ENCODE measurements at places on chromosomes 5 and 9.

- DNase-seq = no peak
These were observed 444.6 kb upstream of the MEF2C start for GRCh38 chr5:89327608-89328007.

- DNase-seq = no peak
These were observed 3.6 kb downstream of the NFIB start for GRCh38 chr9:14310311-14310710.

GRCh38 chr9:101458963-101459631 lies 23.5 kb upstream of the ALDOB start:
- no peak for DNase-seq

DNA sequence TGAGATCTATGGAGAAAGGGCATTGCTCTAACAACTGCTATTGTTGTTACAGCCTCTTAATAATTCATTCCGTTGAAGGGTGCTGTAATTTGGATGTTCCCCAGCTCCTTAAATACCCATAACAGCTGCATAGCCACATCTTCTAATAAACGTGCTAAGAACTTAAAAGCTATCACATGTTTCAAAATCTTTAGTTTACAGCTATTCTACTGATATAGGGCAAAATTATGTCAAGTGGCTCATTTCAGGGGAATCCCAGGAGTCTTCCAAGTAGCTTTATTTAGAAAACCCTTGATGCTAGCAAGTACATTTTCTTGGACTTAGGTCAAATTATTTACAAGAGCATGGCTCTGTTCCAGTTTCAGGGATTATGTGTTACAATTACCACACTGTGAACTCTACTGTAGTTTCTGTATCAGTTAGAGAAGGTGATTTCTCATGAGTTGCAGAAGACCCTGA lies 990.4 kb upstream of the ACO1 start:
- DNase-seq = no peak

DNA sequence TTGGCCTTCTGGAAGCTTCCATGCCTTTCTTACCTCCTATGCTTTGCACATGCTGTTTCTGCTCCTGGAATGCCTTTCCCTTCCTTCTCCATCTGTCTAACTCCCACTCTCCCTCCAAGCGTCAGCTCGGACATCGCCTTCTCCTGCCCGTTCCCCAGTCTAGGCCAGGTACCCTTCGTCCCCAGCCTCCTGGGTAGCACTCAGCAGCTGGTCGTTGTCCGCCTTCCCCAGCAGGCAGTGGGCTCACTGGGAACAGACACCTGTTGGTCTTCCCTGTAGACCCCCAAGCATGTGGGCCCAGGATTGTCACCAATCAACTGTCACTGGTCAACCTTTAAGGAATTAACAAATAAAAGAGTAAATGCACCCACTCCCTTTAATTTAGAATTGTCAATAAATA lies 202.2 kb downstream of the RGS3 start:
- no peak for DNase-seq

GRCh38 chr5:154478224-154478565 lies at the start of gene HAND1:
HAND1 (minus strand) TSS chr5:154478227; CDS start chr5:154478008, 219 bp downstream.
- DNase-seq = no peak

DNA sequence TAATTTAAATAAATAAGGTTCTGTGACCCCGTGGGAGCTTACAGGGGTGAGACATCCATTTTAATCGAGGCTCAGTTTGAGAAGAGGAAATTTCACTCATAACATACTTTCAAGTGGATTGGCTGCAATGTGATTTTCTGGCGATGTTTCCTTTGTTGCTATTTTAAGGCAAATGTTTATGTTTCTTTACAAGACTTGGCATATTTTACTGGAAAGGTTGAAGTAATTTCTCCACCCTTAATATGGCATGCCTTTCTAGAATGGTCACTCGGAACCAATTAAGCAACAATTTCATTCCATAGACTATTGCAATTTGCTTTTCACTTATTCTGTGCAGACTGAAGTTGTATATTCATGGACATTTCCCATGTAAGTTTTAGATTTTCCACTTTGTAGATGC lies 438.0 kb upstream of the WWC1 start:
- DNase-seq = no peak

- DNase-seq = no peak
These were observed 37.3 kb upstream of the TEX48 start for GRCh38 chr9:114719290-114719689.

GRCh38 chr5:138803935-138804334 lies 50.7 kb downstream of the CTNNA1 start:
- DNase-seq = no peak

DNA sequence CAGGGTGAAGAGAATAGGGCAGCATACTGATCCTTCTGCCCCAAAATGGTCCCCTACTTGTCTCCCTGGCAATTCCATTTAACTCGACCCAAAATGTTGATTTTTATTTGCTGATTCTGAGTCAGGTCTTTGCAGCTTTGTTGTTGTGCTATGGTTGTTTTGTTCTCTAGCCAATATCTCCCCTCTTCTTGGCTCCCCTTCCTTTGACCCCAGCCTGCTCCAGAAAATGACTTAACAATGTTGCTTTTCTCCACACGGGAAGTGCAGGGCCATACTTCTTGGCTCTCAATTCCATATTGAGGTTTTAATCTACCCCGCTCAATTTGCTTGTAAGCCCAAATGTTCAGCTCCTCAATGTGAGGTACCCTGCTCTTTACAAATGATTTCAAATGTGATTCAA lies 330.0 kb downstream of the RASEF start:
- no peak for DNase-seq

- DNase-seq = no peak
These were observed 74.1 kb upstream of the RPS23 start for GRCh38 chr5:82352146-82352791.

DNA sequence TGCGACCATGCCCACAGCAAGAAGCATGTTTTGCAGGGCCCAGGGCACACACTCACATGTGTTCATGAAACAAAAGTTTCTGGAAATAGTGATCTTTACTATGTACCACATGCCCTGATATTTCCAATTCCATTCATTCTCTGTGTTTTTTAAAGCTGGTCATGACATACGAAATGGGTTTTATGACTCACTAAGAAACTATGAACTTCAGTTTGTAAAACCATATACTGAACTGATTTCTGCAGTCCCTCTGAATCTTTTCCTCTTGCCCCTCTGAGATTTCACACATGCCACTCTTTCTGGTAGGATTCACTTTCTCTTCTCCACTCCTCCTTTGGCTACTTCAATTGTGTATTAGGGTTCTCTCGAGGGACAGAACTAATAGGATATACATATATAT lies 416.1 kb upstream of the TRPC7 start:
- no peak for DNase-seq

DNA sequence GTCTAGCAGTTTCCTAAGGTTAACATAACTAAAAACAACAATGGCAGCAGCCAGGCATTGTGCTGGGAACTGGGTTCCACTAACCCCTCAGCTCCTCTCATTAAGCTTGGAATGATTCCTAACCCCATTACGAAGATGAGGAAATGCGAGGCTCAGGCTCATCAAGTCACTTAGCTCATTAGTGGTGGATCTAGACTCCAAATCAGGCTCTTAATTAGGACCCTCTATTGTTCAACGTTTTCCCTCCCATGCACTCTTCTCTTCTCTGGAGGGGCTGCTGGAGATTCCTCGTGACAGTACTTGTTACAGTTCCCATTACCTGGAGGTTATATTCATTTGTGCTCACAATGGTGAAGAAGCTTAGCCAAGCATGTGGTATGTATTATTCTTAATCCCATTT lies 6.5 kb downstream of the TAS2R1 start:
- no peak for DNase-seq

DNA sequence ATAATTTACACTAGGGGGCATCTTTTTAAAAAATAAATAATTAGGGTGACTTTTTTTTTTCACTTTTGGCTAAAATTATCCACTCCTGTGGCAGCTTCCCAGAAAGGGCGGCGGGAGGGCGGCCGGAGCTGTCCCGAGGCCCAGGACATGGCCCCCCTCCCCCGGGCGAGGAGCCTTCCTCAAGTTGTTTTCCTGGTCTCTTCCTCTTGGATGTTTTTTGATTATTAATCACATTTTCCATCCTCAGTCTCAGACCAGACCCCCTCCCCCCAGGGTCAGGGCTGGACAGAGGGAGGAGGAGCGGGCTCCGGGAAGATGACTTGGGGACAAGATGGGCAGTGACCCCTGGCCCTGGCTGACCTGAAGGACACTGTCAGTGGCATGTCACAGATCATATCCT lies 4.7 kb upstream of the CNTFR start:
- DNase-seq = no peak

DNA sequence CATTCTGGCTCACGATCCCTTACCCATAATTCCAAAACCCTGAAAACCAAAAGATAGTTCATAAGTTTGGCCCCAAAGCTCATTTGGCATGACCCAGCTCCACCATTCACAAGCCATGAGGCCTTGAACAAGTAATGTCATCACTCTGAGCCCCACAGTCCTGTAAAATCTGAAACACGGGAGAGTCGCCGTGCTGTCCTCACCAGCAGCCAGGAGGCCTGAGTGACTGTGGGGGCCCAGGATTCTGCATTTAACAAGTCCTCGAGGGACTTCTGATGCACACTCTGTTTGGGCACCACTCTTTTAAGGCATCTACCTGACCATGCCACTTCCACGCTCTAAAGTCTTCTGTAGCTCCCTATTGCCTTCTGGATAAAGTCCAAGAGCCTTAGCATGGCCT lies 40.8 kb downstream of the DUSP1 start:
- no peak for DNase-seq

DNA sequence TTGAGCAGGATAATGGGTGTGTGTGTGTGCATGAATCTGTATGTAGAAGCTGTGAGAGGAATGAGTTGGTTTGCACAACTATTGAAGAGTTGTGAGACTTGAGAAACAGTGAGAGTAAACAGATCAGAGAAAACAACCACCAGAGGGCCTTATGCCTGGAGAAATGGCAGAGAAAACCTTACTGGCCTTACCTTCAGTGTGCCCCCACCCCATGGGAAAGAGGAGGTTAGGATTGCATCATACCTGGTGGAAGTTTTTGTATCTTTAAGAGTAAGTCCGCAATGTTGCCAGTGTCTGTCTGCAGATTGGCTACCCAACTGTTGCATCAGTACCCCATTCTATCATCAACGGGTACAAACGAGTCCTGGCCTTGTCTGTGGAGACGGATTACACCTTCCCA lies 1909.4 kb upstream of the WWC1 start:
- DNase-seq = no peak

DNA sequence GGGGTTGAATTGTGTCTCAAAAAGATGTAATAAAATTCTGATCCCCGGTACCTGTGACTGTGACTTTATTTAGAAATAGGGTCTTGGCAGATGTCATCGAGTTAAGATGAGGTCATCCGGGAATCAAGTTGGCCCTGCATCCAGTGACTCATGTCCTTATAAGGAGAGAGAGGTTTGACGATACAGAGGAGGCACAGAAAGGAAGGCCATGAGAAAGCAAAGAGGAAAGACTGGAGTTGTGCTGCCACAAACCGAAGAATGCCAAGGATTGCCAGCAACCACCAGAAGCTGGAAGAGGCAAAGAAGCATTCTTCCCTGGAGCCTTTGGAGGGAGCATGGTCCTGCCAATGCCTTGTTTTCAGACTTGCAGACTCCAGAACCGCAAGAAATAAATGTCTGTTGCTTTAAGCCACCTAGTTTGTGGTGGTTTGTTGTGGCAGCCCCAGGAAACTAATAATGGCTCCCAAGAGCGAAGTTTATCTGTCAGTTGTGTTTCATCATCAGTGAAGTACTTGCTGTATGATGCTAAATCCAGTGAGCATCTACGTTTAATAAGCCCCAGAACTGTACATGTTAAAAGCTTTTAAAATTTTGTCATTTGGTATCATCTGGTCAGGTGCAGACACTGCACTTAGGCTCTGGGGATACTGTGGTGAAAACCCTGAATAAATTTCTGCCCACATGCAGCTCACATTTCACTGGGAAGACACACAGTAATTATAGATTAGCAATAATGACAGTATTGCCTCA lies 114.8 kb downstream of the TLE4 start:
- no peak for DNase-seq

- DNase-seq = no peak
These were observed 51.3 kb downstream of the LHFPL2 start for GRCh38 chr5:78597068-78597973.

DNA sequence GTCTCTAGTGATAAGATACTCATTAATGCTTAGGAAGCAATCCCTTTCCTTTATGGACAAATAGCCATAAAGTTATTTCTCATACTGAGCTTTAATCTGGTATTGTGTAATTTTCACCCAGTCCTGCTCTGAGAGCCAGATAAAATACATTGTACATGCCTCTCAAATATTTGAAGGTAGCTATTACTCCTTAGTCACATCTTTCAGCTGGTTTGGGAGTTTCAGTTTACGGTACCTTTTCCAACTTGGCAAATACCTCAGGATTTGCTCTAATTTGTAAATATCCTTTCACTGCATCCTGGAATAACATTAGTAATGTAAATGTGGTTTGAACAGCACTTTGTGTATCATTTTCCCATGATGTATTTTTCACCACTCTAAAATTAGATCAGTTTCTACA lies 47.4 kb downstream of the ABHD17B start:
- DNase-seq = no peak

DNA sequence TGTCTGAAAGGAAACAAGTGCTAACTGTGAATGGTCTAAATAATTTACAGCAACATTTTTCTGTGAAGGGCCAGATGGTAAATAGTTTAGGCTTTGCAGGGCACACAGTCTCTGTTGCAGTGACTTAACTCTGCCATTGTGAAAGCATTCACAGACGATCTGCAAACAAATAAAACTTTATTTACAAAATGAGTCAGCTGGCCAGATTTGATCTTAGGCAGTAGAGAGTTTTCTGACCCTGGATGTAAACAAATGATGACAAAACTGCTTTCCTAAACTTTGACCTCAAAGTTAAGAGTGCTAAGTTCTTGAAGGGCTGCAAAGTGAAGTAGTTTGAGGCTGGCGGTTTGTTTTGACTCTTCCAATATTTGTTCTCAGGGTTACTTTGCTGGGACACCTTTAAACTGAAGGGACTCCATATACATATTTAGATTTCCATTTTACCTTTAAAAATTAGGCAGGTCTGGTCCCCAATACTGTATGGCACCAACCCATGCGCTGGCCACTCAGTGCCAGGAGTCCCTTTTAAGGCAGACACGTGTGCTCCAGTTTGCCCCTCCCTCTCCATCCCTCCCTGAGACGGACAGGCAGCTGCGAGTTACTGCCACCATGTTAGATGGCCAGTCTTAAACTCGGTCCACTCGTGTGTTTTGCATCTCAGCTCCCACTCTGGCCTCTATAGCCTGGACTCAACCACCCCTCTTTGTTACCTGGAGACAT lies 4.0 kb upstream of the ADAMTS16 start:
- DNase-seq = no peak

DNA sequence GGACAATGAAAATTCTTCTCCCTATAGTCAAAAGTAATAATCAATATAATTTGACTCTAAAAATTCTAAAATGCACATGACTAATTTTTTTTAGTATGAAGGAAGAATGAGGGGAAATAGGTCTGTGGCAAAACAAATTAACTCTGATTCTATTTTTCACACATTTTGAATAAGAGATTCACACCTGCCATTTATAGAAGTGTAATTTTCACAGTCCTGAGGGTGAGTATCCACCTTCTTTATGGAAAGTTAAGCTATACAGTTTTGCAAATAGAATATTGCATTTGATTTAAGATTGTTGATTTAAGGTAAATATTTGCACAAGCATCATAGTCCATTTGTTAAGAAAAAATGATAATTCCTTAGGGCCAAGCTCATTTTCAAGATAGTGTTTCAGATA lies 417.7 kb downstream of the CHSY3 start:
- no peak for DNase-seq

- DNase-seq = no peak
These were observed 1.1 kb upstream of the SPRY4 start for GRCh38 chr5:142325725-142326479.

GRCh38 chr5:96823900-96824380 lies 16.2 kb upstream of the ERAP1 start:
- no peak for DNase-seq
